ENCODE measurements at places on chromosomes 7 and 10. TPM values are rescaled to one million over a fixed set of nuclear protein-coding genes. Genes with fewer than 3 reads are reported as not detected.

Gene STAG3
- 0.23 TPM for total RNA-seq

Gene LRIT1
- total RNA-seq, result not detected

Gene IFRD1
- total RNA-seq, result 26.9 TPM

Gene RARRES2
- not detected for total RNA-seq

Gene CLDN4
- total RNA-seq, result 6.1 TPM

Gene ZNF804B
- not detected for total RNA-seq

Gene HOXA5
- 5.8 TPM for total RNA-seq

Gene PLEKHS1
- total RNA-seq, result 0.06 TPM

Gene CRYGN
- total RNA-seq, result not detected

Gene PLCE1
- total RNA-seq, result 6.7 TPM

Gene PTN
- not detected for total RNA-seq

Gene SYT15B
- total RNA-seq, result 2.1 TPM

Gene CYTH3
- total RNA-seq, result 29.2 TPM

Gene C10orf105
- not detected for total RNA-seq

Gene CISD1
- total RNA-seq, result 49.8 TPM

Gene CALCR
- total RNA-seq, result not detected

Gene PMPCB
- 65.3 TPM for total RNA-seq

All from A549 treated with Mapracorat at 1 μM for 4 hours (cell line).